ENCODE measurements at places on chromosomes 7 and 10. TPM values are rescaled to one million over a fixed set of nuclear protein-coding genes. Genes with fewer than 3 reads are reported as not detected.

DNA sequence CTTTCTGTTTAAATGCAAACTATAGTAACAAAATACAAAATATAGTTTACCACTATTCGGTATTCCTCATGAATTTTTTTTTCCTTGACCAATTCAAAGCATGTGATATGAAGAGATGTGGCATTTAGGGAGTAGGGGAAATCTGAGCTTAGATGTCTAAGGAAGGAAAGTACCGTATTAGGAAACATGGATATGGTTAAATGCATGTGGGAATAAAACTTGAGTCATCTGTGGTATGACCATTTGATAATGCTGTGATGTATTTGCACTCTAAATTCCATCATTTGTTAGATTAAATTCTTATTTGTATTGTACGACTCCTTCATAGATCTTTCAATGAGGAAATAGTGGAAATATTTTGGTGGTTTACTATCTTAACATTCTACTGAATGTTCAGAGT is 19.7 kb downstream of the AHR start:
- DNase-seq, result no peak
- H3K4me1 ChIP-seq, result peaks cover 12% of the 10 kb centered on the region
- no peaks in the 10 kb centered on the region for H3K27me3 ChIP-seq
- no peaks in the 10 kb centered on the region for H3K36me3 ChIP-seq
- no peak overlapping the region for H3K4me3 ChIP-seq

GRCh38 chr10:50216894-50217293 is 34.4 kb downstream of the ASAH2 start:
- H3K27me3 ChIP-seq, result no peaks in the 10 kb centered on the region
- H3K4me1 ChIP-seq, result no peaks in the 10 kb centered on the region
- no peaks in the 10 kb centered on the region for H3K36me3 ChIP-seq
- DNase-seq, result no peak
- no peak overlapping the region for H3K27ac ChIP-seq

- no peak overlapping the region for H3K27ac ChIP-seq
- no peak for DNase-seq
- H3K27me3 ChIP-seq, result no peaks in the 10 kb centered on the region
- H3K4me1 ChIP-seq, result no peaks in the 10 kb centered on the region
- no peaks in the 10 kb centered on the region for H3K36me3 ChIP-seq
Measured at GRCh38 chr10:19628767-19629560, 187.3 kb upstream of the PLXDC2 start.

DNA sequence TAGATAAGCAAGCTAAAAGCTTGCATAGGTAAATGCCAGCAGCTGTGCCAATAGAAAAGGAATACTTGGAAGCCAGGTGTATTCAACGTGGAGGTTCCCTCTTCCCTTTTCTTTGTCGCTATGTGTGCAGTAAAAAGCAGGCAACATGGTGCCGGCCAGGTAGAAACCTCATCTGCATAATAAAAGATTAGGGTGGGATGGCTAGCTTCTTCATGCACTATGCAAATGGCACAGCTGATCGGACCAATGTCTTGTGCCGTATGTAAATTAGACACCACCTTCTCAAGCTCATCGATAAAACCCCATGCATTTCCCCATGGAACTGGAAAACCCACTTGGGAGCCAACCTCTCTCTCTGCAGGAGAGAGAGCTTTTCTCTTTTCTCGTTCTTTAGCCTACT is 150.9 kb upstream of the FOXK1 start:
- no peaks in the 10 kb centered on the region for H3K27me3 ChIP-seq
- H3K4me1 ChIP-seq, result no peaks in the 10 kb centered on the region
- no peak overlapping the region for H3K27ac ChIP-seq
- H3K36me3 ChIP-seq, result no peaks in the 10 kb centered on the region
- no peak for DNase-seq

The ASB10 gene
- total RNA-seq, result not detected

DNA sequence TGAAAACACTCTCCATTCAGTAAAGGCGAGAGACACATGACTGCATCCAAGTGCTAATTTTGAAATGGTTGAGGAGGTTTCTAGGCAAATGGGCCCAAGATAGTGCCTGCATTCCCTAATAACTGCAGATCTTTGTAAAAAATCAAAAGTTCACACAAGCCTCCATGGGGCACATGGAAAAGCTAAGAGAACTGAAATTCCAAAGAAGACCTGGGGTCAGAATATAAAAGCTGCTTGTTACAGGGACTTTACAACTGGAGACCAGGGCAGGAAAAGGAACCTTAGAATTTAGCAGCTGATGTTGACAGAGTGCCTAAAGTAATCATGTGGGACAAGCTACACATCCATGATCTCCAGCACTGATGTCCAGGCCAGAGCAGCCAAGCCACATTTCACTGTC is 10.0 kb upstream of the ABI1 start:
- H3K4me3 ChIP-seq, result no peak overlapping the region
- no peak overlapping the region for H3K27ac ChIP-seq
- DNase-seq, result no peak
- no peaks in the 10 kb centered on the region for H3K27me3 ChIP-seq
- H3K36me3 ChIP-seq, result no peaks in the 10 kb centered on the region

DNA sequence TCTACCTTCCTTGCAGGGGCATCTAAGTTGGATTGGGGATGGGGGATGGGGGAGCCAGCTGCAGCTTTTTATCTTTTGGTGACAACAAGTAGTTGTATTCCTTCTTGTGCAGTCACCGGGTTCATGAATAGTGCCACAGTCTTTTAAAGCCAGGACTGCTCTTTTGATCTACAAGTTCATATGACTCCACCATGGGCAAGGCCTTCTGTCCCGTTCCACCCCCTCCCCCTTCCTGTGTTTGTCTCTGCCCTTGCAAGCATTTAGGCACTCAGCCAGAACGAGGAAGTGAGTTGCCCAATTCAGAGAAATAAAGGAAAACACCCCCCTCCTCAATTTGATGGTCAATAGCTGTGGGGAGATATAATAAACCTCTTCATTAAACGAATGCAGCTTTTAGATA is 44.8 kb upstream of the EGR2 start:
- H3K4me1 ChIP-seq, result no peaks in the 10 kb centered on the region
- no peaks in the 10 kb centered on the region for H3K27me3 ChIP-seq
- no peak for DNase-seq
- no peaks in the 10 kb centered on the region for H3K36me3 ChIP-seq

GRCh38 chr10:132881186-132881920 is 61.0 kb downstream of the CFAP46 start:
- H3K4me1 ChIP-seq, result peaks cover 5% of the 10 kb centered on the region
- no peak overlapping the region for H3K4me3 ChIP-seq
- 0 out of 2 replicates have a peak, but pooled peaks cover 2% of the 10 kb centered on the region for H3K27me3 ChIP-seq
- no peaks in the 10 kb centered on the region for H3K36me3 ChIP-seq

DNA sequence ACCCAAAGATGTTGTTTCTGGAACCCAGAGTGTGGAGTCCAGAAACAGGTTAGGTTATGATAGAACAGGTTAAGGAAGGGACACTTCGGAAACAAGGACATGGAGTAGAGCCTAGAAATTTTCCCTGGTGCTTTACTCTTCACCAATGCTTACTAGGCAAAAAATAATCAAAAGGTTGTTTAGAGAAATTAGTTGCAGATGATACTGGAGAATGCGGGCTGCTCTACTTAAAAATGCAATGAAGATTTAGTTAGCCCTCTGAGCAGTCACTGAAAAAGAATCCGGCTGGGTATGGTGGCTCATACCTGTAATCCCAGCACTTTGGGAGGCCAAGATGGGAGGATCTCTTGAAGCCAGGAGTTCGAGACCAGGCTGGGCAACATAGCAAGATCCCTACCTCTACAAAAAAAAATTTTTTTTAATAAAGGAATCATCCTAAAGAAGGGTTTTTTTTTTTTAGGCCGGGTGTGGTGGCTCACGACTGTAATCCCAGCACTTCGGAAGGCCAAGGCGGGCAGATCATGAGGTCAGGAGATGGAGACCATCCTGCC is 3.3 kb upstream of the UBE2H start:
- no peak for DNase-seq
- no peak overlapping the region for H3K4me3 ChIP-seq
- no peaks in the 10 kb centered on the region for H3K27me3 ChIP-seq
- H3K36me3 ChIP-seq, result no peaks in the 10 kb centered on the region
- no peak overlapping the region for H3K27ac ChIP-seq

DNA sequence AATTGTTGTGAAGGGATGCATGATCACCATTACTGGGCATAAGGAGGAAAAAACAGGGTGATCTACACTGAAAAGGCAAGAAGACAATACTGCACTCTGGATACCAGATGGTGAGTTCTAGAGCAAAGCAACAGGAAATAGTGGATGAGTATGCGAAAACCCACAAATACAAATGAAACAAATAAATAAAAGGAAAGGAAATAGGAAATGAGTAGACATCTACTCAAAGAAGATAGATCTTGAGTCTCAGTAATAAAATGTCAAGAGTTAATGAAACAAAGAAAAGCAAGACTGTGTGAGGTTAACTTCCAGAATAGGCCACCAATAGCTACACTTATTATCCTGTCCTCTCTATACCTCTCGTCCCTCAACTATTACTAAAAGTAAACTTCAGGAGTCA is 11.7 kb downstream of the ORC5 start:
- no peak overlapping the region for H3K27ac ChIP-seq
- no peak for DNase-seq
- H3K27me3 ChIP-seq, result no peaks in the 10 kb centered on the region

DNA sequence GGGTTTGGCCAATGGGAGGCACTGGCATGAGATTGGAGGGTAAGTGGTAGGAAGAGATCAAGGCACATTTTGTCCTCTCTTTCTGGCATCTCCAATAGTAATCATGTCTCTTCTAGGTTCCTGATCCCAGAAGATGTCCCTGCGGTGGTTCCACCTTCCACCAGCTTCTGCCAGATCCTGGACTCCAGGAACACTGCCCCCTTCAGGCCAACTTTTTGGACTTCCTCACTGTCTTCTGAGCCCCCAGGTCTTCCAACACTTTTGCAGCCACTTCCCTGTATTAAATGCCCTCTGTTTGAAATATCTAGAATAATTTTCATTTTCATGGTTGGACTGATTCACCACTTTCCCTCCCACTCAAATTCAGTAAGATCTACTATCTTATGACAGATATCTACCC is 60.9 kb downstream of the BAMBI start:
- no peaks in the 10 kb centered on the region for H3K36me3 ChIP-seq
- no peaks in the 10 kb centered on the region for H3K27me3 ChIP-seq
- DNase-seq, result no peak
- H3K4me3 ChIP-seq, result no peak overlapping the region
- no peak overlapping the region for H3K27ac ChIP-seq
- H3K4me1 ChIP-seq, result no peaks in the 10 kb centered on the region

- no peak overlapping the region for H3K4me3 ChIP-seq
- H3K27ac ChIP-seq, result no peak overlapping the region
- H3K36me3 ChIP-seq, result no peaks in the 10 kb centered on the region
- H3K4me1 ChIP-seq, result peaks cover 5% of the 10 kb centered on the region
- H3K27me3 ChIP-seq, result no peaks in the 10 kb centered on the region
- DNase-seq, result no peak
Measured at GRCh38 chr7:105794741-105795729, 81.4 kb downstream of the ATXN7L1 start.

The WNT8B gene
- 0.67 TPM for total RNA-seq

The NOS3 gene
- 4.4 TPM for total RNA-seq

The AGAP3 gene
- total RNA-seq, result 66.4 TPM

The PPP1R17 gene
- total RNA-seq, result 2.5 TPM

The PTN gene
- 28.6 TPM for total RNA-seq

DNA sequence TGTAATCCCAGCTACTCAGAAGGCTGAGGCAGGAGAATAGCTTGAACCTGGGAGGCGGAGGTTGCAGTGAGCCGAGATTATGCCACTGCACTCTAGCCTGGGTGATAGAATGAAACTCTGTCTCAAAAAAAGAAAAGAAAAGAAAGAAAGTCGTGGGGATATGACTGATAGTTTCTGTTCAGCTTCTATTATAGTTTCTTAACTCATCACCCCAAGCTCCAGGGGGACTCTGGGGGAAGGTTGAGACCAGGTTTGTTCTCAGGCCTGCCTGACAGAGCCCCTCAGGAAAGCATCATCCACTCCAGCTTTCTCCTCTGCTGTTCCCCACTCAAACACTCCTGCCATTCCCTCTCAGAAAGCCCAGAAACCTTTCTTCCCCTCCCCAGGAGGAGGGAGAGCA is 542.4 kb upstream of the GALNT17 start:
- H3K4me1 ChIP-seq, result peaks cover 6% of the 10 kb centered on the region
- H3K36me3 ChIP-seq, result no peaks in the 10 kb centered on the region
- H3K27me3 ChIP-seq, result no peaks in the 10 kb centered on the region
- H3K27ac ChIP-seq, result no peak overlapping the region
- H3K4me3 ChIP-seq, result no peak overlapping the region

The SUGCT gene
- 5.4 TPM for total RNA-seq

GRCh38 chr10:59968705-59969104 is 62.3 kb upstream of the CCDC6 start:
- no peak overlapping the region for H3K4me3 ChIP-seq
- no peak for DNase-seq
- no peaks in the 10 kb centered on the region for H3K36me3 ChIP-seq
- H3K27ac ChIP-seq, result no peak overlapping the region

DNA sequence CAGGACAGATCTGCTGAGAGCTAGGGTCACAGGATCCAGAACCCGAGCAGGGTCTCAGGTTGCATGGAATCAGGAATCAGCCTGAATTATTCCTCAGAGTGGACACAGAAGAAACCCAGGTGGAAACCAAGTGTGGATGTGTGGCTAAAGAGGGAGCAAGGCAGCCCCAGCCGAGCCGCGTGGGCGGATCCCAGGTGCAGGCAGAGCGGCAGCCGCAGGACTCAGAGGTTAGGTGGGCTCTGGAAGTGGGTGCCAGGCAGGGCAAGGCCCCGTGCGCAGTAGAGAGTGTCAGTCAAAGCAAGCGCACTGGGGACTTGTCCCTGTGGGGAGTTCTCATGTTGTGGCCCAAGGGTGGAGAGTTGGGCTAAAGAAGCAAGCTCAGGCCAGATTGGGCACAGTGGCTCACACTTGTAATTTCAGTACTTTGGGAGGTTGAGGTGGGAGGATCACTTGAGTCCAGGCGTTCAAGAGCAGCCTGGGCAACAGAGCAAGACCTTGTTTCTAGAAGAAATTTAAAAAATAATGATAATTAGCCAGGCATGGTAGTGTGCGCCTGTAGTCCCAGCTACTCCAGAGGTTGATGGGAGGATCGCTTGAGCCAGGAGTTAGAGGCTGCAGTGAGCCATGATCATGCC is 125.9 kb downstream of the CUL2 start:
- H3K27ac ChIP-seq, result no peak overlapping the region
- no peak for DNase-seq
- no peaks in the 10 kb centered on the region for H3K36me3 ChIP-seq
- no peaks in the 10 kb centered on the region for H3K27me3 ChIP-seq

DNA sequence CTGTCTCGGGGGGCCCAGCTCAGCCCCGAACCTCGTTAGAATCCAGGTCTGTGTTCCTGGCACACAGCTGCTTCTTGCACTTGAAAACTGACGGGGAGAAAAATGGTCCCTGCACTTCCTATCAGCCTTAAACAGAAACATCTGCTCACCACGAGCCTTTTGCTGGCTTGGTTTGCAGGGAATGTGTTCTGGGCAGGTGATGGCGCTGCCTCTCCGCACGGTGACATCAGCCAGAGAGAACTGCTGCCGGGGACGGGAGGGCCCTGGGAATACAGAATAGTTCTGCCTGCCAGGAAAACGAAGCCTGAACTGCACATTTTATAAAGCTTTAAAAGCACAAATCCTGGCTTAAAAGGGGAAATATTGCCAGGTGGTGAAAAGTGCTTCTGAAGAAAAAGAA is 622.5 kb downstream of the TYW1 start:
- no peaks in the 10 kb centered on the region for H3K36me3 ChIP-seq
- peak; percentile 54 for DNase-seq
- H3K27me3 ChIP-seq, result no peaks in the 10 kb centered on the region
- no peak overlapping the region for H3K4me3 ChIP-seq

The ADAM8 gene
- 4.4 TPM for total RNA-seq

The SLC18A3 gene
- not detected for total RNA-seq

The UNCX gene
- not detected for total RNA-seq

GRCh38 chr10:107728807-107729206 is 564.3 kb upstream of the SORCS1 start:
- H3K4me1 ChIP-seq, result no peaks in the 10 kb centered on the region
- H3K27me3 ChIP-seq, result no peaks in the 10 kb centered on the region
- no peak for DNase-seq
- H3K4me3 ChIP-seq, result no peak overlapping the region
- no peak overlapping the region for H3K27ac ChIP-seq

Data from H1 (cell line).